ENCODE measurements at places on chromosomes 2 and 18.

DNA sequence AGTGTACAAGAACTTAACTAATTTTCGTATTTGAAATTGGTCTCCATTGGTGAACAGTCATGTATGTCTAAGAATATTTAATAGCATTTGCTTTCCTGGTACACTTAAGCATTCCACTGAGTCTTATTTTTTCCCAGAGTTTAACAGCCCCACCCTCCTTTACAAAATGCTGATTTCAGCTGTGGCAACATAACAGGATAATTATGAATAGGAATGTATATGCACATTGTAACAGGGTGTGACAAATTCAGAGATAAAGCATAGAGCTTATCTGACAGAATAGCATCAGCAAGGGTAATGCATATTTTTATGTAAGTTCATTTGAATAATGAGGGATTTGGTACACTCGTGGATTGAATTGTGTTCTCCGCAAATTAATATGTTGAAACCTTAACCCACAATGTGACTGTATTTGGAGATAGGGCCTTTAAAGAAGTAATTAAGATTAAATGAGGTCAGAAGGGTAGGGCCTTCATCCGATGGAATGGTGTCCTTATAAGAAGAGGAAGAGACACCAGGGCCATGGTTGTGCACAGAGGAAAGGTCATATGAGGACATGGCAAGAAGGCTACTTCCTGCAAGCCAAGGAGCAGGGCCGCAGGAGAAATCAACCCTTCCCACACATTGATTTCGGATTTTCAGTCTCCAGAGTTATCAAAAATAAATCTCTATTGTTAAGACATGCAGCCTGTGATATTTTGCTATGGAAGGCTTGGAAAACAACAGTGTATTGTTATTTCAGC, 439.7 kb upstream of the CDH20 start:
- DNase-seq = no peak

DNA sequence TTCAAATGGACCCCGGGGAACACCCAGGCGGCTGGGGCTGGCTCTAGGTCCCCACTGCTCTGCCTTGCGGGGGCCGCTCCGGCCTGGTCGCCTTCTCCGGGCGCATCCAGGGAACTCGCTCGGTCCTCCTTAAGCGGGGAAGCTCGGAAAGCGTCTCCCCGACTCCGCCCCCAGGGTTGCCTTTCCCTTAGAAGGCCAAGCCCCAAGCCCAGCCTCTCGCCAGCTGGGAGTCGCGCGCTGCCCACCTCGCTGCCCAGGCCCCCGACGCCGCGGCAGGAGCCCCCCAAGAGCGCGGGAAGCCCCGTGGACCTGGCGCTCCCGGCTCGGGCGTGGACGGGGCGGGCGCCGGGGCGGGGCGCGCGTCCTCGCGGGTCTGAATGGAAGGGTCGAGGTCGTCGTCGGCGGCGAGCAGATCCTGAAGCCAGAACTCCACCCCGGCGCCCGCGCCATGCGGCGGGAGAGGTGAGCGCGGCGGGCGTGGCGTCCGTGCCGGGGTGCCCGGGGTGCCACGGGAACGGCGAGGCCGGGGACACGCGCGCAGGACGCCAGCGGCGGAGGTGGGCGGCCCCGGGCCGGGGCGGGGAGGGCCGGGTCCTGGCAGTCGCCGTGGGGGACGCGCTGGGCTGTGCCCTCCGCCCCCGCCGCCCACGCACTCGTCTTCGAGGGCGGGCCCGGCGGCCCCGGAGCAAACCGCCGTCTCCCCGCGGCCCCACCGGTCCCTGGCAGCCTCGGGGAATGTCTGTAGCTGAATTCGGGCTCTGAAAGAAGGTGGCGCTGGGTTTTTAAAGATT, at the start of gene BOK:
TSS of gene BOK (plus strand) at position 214 of the 791 bp plus-strand sequence. CDS start 739 bp downstream, outside the sequence.
- no peak for DNase-seq

GRCh38 chr2:63530704-63531279, 57.5 kb downstream of the WDPCP start:
- no peak for DNase-seq

DNA sequence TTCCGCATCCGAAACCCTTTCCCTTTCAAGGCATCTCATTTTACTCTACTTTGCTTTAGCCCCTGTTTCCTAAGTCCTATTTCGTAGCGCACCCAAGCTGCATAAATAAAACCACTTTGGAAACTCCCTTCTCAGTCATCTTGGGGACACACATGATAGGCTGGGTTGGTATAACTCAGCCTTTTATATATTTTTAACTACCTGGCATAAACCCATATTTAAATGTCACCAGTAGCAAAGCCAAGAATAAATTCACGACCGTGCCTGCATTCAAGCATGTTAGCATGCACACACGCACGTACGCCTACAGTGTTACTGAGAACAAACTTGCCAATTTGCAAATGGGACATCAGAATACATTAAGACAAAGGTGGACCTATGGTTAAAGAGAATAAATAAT, 564.7 kb upstream of the PIK3C3 start:
- DNase-seq = no peak

GRCh38 chr2:148451046-148451445, 193.5 kb upstream of the EPC2 start:
- no peak for DNase-seq

- no peak for DNase-seq
These were observed 204.5 kb upstream of the RBBP8 start for GRCh38 chr18:22728481-22729105.

- DNase-seq = no peak
These were observed 211.5 kb downstream of the IKZF2 start for GRCh38 chr2:212939777-212940531.

DNA sequence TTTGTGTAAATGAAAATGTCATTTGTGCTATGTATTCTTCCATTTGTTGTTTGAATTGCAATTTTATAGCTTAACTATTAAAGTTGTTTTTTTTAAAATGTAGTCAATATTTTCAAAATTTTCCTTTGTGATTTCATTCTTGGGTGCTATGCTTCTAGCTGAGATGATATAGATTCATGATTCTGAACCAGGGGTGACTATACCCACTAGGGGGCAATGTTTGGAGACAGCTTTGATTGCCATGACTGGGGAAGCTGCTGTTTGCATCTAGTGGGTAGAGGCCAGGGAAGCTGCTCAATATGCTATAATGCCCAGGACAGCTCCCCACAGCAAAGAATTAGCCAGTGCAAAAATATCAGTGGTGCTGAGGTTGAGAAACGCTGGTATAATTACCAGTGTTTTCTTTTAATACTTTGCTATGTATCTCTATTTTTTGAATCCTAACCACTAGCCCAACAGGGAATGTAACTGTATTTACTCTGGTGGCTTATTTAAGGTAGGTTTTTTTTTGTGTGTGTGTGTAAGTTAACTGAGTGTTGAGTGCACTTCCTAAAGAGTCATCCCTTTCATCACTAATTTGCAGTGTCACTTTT, 99.7 kb downstream of the MEP1B start:
- DNase-seq = peak; percentile 16

- DNase-seq = peak; percentile 60
These were observed 56.6 kb downstream of the EPG5 start for GRCh38 chr18:45910405-45911023.
